NCI-H2107 (cell line): ENCODE measurements at places on chromosomes 16 and 17.

GRCh38 chr17:7261379-7262191 is 693 bp downstream of the CLDN7 start:
- no peak for DNase-seq

DNA sequence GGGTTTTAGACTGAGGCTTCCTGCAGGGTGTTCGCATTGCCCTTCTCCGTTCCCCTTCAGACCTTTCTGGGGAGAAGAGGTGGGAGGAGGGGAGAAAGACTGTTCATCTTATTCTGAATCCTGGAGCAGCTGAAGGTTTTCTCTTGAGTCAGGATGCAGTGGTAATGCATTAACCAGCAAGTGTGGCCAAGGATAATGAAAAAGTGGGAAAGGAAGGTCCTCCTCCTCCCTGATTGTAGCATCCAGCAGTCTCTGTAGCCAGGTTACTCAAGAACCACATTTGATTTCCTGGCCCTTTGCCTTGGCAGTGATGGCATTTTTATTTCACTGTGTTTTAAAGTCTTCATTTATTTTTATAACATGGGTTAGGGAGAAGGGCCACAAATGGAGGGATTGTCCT is 59.1 kb downstream of the CYLD start:
- DNase-seq = no peak

GRCh38 chr16:85605912-85606841 is 6.9 kb upstream of the GSE1 start:
- no peak for DNase-seq

GRCh38 chr17:79833110-79833450 is 6.2 kb downstream of the CBX4 start:
- no peak for DNase-seq

DNA sequence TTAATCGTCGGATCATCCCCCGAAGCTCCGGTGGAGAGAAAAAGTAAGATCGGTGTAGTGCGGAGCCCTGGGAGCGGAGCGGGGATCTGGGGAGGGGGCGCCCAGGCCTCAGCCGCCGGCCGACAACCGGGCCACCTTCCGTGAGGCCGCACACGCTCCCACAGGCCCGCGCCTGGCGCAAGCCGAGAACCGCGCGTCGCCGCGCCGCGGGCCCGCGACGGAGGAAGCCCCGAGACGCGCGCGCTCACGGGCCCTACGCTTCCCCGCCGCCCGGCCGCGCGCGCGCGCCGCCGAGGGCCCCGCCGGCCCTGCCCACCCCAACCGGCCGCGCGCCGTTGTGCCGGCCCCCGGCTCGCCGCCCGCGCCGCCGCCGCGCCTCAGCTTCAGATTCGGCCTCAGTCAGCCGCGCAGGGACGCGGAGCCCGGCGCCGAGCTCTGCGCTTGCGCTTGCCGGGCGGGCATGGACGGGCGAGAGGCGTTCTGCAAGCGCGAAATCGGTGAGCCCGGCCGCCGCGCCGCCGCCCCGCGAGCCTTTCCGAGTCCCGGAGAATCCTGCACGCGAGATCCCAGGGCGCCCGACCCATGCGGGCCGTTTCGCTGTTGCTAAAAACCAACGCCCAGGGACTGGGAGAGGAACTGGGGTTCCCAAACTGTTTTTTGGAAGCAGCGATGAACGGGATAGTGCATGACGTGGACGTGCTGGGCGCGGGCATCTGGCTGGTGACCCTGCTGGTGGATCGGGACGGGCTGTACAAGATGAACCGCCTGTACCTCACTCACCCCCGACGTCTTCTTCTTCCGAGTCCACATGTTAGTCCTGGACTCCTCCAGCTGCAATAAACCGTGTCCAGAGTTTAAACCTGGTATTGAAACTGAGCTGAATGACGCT is 28.0 kb upstream of the LRRC37A start:
- DNase-seq = peak; percentile 79

DNA sequence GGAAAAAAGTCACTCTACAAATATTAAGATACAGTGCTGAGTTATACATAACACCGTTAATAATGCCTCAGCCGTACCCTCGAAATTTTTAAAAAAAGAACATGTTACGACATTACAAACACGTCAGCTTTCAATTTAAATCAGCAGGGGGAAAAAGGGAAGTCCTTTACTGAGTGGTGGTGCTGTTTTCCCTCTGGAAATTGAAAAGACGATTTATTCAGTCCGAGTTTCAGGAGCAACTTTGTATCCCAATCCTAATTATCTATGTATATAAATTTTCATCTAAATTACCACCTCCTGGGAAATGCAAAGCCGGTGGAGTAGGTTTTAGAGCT is 1.3 kb downstream of the NETO2 start:
- no peak for DNase-seq

GRCh38 chr17:5552841-5553240 is 31.5 kb downstream of the NLRP1 start:
- DNase-seq = no peak

DNA sequence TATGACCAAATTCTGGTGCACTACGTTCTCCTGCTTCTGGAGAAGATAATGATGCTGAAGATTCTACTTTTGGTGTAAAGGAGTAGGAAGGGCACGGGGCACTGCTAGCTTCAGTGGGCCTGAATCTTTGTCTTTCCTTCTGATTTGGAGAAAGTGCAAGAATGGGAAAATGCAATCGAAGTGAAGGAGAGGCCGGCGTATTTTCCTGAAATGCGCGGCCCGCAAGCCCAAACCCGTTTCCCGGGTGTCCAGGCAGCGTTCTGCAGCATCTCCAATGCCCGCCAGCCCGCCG is 372 bp upstream of the NDE1 start:
- no peak for DNase-seq

GRCh38 chr17:37284191-37284590 is 91.6 kb upstream of the C17orf78 start:
- DNase-seq = no peak

- DNase-seq = no peak
Observed at GRCh38 chr16:46915483-46916025, 31.4 kb downstream of the GPT2 start.

DNA sequence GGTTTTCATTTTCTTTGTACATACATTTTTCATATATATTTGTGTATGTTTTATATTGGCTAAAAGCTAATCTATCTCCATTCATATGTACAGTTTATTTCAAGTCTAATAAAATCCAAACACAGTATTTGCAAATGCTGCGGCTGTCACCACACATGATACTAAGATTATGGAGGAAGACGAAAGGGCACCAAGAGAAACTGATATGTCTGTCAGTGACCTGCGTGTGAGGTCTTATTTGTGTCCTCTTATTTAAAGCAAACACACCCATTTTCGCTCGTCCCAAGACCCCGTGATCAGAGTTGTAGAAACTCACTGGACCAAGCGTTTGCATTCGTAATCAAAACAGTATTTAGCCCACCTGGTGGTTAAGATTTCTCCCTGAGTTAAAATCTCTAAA is 8.2 kb downstream of the MLYCD start:
- DNase-seq = no peak

- no peak for DNase-seq
Observed at GRCh38 chr17:81884520-81884919, 6.9 kb downstream of the ALYREF start.

GRCh38 chr17:75845058-75845711 is 981 bp upstream of the UNC13D start:
- DNase-seq = no peak

GRCh38 chr17:33377837-33378595 is 84.9 kb upstream of the ASIC2 start:
- DNase-seq = no peak

DNA sequence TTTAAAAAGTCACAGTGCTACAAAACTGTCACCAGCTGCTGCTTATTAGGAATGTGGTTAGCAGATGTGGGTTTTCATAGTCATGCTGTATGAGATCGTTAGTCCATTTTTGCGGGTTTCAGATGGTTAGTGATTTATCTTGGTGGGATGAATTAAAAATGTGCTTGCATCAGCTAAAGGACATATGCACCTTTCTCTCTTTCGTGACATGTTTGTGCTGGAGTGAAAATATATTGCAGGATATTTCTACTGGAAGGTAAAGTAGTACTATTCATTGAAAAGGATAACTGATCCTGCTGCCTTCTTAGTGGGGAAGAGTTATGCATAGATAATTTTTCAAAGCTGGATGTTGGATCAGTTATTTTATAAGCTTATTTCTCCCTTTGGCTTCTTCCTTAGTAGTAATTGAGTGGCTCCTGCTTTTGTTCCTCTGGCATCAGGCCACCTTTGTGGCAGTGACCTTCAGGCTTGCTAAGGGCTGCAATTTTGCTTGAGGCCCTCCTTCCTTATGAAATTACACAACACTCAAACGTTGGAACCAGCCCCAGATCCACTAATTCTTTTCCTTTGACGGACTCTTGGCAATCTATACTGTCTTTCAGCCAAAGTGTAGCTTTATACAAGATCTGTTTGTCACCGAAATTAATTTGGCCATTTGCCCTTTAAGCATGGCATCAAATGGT is 7.5 kb upstream of the SNTB2 start:
- no peak for DNase-seq
